ENCODE measurements at places on chromosomes 4 and X.

- DNase-seq: no peak
Observed at GRCh38 chr4:74590476-74590875, 145.5 kb downstream of the AREG start.

GRCh38 chr4:81052119-81053068, 21.9 kb downstream of the BMP3 start:
- DNase-seq: no peak

GRCh38 chr4:185730387-185730786, 81.6 kb downstream of the SORBS2 start:
- no peak for DNase-seq

GRCh38 chr4:127229855-127230608, 402.7 kb upstream of the INTU start:
- no peak for DNase-seq

GRCh38 chr4:85177679-85178078, 211.2 kb upstream of the WDFY3 start:
- DNase-seq: no peak

DNA sequence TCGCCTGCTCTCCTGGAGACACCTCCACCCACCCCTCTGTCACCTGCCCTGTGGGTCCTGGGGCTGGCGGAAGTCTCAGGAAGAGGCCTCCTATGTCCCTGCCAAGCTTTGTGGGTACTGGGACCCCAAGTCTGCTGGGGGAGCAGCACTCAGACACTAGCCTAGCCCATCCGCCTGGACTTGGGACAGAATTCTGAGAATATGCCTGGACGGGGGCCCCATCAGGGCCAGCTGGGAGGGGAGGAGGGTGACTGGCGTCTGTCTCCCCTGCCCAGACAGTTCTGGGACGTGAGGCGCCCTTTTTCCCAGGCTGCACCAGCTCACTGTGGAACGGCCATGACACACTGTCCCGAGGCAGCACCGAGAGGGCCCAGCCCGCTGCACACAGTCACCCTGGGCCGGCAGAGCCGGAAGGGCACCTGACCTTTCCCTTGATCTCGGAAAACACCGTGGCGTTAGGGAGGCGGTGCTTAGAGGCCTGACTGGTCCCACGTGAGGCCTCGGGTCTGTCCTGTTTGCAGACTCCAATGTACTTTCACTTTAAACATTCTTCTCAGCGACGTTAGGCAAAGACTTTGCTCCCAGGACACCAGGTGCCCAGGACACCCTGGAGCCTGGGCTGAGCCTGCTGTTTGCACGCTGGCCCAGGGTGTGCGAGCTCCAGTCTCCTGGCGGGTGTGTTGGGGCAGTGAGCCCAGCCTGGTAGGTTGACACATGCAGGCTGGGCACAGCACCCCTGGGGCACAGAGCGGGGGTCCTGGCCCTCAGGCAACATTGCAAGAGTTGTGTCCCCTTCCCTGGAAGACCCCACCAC, 700 bp downstream of the SLC26A1 start:
- no peak for DNase-seq

DNA sequence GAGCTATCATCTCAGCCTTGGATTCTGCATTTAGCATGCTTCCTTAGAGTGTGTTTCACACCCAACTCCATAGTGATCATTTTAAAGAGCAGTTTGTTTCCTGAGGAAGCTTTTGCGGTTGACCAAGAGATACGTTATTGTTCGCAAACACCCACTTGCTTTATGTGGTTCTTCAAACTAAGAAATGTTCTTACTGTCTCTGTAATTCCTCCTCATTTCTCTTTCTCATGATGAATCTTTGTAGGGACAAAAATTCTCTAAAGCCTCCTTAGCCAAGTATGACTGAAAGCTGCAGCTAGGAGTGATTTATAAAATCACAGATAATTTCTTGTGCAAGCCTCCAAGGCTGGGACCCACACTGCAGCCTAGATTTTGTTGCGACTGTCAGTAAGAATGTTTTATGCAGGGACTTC, 10.0 kb downstream of the TNIP3 start:
- no peak for DNase-seq

GRCh38 chr4:88413801-88414200, 35.1 kb downstream of the HERC6 start:
- no peak for DNase-seq

GRCh38 chr4:164446516-164446915, 307.4 kb upstream of the SMIM31 start:
- DNase-seq: no peak

GRCh38 chrX:43958529-43958928, 14.7 kb downstream of the NDP start:
- no peak for DNase-seq

DNA sequence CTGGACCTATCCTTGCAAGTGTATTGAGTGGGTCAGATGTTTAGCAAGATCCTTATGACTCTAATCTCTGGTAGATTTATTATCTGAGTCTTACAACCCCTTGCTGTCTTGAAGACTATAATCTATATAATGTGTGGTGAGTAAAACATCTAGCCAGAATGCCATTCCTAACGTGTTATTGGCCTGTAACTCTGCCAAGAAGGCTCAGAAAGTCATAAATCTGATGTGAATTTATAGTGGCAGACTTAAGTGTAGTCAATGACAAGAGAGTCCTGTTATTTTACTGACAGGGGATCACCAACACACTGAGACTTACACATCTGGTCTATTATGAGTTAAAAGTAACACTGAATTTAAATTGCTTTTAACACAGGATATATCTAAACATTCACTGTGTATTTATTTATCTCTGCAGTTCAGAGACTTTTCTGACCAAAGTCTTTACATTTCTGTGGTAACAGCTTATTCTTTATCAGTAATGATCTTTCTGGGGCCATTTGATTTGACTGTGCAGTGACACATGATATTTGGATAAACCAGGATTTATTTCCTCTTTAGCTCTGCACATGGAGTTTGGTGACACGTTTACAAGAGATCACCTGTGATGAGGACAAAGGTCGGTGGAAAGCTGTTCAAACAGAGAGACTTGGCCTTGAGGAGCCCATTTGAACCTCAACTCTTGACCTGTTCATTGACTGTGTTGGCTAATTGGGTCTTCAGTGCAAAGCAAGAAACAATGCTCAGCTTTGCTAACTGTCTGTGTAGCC, 415.8 kb downstream of the STIM2 start:
- no peak for DNase-seq

- DNase-seq: no peak
Observed at GRCh38 chr4:77449171-77449570, 156.4 kb upstream of the CXCL13 start.

DNA sequence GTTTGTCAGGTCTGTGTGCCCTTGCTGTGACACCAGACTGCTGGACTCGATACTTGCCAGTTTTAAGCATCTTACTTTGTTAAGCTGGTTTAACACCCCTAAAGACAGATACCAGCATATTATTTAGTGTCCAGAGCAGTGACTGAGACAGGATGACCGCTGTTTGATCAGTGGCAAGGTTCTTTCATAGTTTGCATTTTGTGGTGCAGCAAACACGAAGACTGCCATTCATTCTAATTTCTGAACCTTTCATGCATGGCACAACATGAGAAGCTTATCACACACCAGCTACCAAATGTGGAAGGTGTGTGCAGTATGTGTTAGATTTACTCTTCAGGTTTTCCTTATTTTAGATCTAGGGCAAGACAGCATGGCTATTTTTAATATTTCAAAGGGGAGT, 28.2 kb downstream of the JADE1 start:
- no peak for DNase-seq

GRCh38 chr4:3803475-3803847, 37.3 kb downstream of the ADRA2C start:
- no peak for DNase-seq

DNA sequence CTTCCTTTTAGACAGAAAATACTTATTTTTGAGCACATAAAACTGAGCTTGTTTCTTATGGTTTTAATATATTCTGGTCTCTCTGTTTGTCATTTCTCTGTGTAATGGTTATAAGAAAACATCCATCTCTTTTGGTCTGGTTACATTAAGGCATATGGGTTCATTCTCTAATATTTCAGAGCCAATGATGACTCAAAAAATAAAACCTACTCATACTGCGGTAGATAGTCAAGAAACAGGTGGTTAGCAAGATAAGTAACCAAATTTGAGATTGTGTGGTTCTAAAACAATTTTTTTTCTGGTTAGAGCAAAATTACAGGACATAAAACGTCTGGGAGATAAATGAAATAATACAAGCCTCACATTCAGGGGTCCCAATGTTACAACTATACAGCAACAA, 654.5 kb downstream of the STIM2 start:
- DNase-seq: no peak

DNA sequence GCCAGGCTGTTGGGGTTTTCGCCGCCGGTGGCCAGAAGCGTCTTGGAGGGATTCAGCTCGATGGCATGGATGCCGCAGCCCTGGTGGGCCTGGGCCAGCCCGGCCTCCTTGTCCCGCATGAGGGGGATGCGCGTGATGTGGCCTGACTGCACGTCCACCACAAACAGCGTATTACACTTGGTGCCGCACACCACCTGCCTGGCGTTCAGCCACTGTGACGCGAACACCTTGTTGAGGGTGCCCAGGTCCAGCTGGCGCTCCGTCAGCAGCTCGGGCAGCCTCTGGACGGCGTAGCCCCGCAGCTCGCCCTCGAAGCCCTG, 728 bp downstream of the DCAF12L2 start:
- no peak for DNase-seq

DNA sequence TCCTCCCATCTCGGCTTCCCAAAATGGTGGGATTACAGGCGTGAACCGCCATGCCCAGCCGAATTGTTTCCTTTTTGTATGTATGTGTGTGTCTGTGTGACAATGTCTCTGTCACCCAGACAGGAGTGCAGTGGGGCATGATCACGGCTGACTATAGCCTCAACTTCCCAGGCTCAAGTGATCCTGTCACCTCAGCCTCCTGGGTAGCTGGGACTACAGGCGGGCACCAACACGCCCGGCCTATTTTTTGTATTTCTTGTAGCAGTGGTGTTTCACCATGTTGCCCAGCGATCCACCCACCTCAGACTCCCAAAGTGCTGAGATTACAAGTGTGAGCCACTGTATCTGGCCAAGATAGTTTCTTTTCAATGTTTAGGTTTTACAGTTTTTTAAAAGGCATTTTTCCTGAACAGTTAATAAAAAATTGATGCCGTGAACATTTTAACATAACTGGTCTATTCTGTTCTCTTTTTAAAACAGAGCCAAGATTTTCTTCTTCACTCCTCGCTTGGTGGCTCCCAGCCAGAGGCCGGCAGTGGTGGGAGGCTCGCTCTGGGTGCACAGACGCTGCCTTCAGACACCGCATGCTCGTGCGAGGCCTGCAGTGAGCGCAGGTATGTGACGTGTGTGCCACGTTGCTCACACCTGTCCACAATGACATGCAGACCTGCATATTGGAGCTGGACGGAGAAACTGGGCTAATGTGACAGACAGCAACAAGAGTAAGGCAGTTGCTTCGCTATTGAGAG, 88.5 kb downstream of the FAM193A start:
- DNase-seq: no peak

GRCh38 chrX:37686996-37687395, 1.4 kb downstream of the XK start:
- DNase-seq: no peak

GRCh38 chr4:34950926-34951325, 1293.4 kb downstream of the ARAP2 start:
- DNase-seq: no peak

- no peak for DNase-seq
Observed at GRCh38 chrX:123087326-123087725, 96.8 kb upstream of the GRIA3 start.

- no peak for DNase-seq
Observed at GRCh38 chr4:107444-108429, 16.6 kb upstream of the ZNF718 start.

DNA sequence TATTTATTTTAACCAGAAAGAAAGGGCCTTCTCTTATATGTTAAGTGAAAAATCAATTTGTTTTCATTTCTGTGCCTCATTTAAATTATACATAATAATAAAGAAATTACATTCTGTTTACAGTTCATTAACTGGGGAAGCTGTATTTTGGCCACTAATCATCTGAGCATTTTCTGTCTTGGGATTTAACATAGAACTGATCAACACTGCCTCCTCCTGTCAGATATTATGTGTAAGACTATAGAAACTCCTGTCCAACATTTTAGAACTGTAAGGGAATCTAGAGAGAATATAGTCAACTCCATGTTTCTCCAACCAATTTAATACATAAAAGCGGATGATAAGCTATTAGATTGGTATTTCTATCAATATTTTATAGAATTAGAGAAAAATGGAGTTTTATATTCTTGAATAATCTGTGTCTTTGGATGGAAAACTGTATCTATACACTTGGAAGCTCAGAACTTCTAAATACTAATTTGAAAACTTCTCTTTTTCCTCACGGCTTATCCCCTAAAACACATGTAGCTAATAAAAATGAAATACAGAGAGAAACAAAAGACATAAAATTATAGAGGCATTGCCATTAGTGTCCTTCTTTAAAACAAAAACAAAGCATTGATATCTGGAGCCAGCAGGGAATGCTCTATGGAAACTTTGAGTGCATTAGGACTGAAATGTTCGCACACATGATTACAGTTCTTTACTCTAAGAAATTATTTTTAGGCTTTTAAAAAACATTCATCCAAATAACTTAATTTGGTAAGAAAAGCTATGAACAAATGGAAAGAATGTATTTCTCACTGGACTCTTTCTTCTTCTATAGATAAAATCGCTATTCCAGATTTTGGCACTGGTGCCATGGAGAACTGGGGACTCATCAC, 33.1 kb downstream of the ENPEP start:
- DNase-seq: no peak

GRCh38 chrX:132848296-132848970, 110.0 kb downstream of the HS6ST2 start:
- no peak for DNase-seq

- DNase-seq: no peak
Observed at GRCh38 chr4:101239665-101240064, 107.7 kb downstream of the PPP3CA start.

- DNase-seq: no peak
Observed at GRCh38 chrX:13937370-13938050, 92.2 kb downstream of the GEMIN8 start.

DNA sequence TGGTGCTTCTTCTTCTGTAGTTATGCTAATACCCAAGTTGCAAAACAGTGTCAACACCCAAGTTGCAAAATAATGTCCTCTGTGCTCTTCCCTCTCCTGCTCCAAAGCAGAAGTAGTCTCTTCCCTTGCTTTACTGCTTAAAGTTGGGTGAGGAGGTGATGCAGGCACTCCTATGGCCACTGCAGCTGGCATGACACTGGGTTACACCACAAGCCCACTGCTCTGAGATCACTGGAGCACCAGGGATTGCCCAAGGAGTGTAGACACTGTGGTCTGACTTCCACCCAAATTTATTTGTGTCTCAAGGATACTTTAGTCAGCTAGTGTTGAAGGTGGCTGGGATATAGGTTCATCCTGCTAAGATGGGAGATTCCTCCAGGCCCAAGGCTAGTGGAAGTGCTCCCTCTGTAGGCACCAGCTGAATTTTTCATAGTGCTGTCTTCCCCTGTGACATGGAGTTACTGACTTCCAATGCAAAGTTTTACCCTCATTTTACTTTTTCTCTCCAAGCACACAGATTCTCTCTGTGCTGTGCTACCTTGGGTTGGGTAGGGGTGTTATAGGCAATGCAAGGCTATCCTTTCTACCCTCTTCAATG, 196.2 kb upstream of the TENT5D start:
- no peak for DNase-seq

Data from cortex of kidney (tissue), 1 donor.